ENCODE measurements at places on chromosomes 7 and 10. TPM values are rescaled to one million over a fixed set of nuclear protein-coding genes. Genes with fewer than 3 reads are reported as not detected.

TMEM130 gene
- 0.62 TPM for total RNA-seq

- no peak for ATAC-seq
These were observed 2.3 kb downstream of the HPS1 start for GRCh38 chr10:98444314-98445006.

LRMDA gene
- 7.9 TPM for total RNA-seq

- no peak for ATAC-seq
These were observed 101.6 kb downstream of the IMMP2L start for GRCh38 chr7:111460695-111461094.

- ATAC-seq, result no peak
These were observed 84.2 kb upstream of the CREB5 start for GRCh38 chr7:28328146-28328545.

DNA sequence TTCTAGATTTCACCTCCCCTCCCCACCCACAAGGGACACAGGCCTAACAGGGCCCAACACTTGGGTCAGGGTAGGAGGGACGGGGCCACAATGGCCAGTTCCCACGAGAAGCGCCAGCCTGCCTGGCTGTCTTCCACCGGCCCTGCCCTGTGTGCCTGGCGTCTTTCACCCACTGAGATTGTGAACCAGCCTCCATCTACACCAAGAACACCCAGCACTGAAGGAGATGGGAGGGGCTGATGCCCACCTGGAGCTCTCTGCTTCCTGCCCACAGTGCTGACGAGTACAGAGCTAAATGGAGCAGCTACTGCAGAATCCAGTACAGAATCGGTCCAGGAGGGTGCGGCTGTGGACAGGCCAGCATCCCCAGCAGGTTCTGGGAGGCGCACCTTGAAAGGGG lies 2.4 kb upstream of the ASIC3 start:
- ATAC-seq, result no peak

LSM5 gene
- total RNA-seq, result 19.9 TPM

DNA sequence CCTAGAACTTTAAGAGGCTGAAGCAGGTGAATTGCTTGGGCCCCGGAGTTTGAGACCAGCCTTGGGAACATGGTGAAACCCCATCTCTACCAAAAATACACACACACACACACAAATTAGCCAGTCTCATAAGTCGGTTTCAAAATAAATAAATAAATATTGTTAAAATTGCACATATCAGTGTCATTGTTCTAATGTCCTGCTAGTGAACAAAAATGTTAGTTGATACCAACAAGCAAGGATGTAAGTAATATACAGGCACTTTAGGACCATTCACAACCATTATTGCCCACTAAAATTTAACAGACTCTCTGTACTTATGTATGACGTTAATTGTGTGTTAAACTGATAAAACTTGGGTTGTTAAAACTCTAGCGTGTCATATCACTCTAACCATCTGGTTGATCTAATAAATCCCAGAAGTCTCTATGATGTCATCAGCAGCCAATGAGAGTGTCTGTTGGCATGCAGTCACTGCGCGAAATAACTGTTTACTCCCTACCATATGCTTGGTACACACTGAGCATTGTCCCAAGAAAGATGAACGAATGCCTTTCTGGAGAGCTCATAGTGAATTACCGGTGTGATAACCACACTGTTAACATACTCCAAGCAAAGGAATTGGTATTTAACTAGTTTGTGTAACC lies 30.4 kb upstream of the OTUD1 start:
- no peak for ATAC-seq

DNA sequence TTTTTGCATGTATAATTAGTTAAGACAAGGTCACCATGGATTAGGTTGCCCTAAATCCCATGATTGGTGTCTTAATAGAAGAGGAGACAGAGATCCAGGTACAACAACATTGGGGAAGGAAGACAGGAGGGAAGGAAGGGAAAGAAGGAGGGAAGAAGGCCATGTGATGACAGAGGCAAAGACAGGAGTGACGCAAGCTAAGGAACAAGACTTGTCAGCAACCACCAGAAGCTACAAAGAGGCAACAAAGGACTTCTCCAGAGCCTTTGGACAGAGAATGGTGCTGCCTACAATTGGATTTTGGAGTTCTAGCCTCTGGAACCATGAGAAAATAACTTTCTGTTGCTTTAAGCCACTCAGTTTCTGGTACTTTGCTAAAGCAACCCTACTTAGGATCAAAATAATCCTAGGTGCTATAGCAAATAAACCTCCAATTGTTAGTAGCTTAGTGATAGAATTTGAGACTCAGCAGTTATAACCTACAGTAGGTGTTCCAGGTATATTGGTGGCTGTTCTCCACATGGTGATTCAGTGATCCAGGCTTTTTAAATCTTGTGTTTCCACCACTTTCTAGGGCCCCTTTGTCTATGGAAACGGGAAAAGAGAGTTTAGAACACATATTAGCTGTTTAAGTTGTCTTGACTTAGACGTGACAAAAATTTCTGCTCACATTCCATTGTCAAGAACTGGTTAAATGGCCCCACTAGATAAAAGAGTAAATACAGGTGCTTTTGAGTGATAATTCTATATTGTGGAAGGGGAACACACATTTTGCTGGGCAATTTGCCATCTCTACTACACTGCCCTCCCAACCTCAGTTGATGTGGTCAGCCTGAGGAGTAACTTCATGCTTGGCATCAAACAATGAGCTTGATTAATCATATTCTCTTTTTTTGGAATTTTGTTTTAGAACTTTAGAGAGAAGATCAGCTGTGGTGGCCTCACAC lies 70.5 kb upstream of the SP4 start:
- no peak for ATAC-seq

DNA sequence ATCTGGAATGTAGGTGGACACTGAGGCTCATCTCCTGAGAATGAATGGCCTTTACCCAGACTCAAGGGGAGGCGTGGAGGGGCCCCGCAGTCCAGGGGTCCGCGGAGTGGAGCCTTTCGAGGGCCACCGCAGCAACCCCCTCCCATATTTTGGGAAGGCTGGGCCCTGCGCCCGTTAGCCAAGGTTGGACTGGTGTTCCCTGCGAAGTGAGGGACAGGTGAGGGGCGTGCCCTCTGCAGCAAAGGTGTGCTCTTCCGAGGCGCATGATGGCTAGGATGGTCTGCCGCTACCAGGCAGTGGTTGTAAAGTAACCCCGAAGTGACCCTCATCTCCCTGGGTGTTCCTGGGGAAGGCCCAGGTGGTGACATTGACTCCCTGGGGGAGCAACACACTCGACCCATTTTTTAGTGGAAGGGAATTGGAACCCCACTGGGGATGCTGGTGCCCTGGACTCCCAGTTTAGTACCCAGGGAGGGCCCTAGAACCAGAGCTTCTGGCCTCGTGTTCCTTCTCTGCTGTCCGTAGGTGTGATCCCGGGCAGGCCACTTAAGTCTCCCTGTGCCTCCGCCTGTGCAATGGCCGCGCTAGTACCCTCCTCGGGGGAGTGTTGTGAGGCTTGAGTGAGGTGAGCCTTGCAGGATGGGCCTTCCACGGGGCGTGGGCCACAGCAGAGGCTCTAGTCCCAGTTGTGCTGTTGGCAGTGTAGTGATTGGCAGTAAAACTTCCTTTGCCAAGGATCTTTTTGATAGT lies 779 bp downstream of the FAM241B start:
- peak; percentile 25 for ATAC-seq

GNGT1 gene
- not detected for total RNA-seq

- ATAC-seq, result no peak
These were observed 229.6 kb downstream of the GALNT17 start for GRCh38 chr7:71361451-71362032.
